ENCODE measurements at places on chromosomes 2 and 18.

GRCh38 chr2:174343623-174344455 is 9.1 kb downstream of the SP9 start:
- no peak for DNase-seq

- DNase-seq: no peak
These were observed 45.5 kb downstream of the GATA6 start for GRCh38 chr18:22214731-22215528.

- DNase-seq: no peak
These were observed 24.1 kb downstream of the RBM43 start for GRCh38 chr2:151237422-151238025.

DNA sequence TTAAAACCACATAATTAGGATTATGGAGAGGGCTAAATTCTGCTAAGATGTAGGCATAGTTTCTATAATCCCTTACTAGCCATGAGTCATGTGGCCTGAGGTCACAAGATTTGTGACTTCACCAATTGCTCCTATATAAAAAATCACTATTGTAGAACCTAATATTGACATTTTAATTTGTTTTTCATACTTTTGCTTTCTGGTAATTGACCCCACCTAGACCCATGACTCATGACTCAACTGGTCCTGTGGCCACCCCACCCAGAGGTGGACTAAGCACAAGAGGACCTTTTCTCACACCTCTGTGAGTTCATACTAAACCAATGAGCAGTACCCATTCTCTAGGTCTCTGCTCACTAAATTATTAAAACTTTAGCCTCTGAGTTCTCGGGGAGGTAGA is 1567.5 kb upstream of the LRRTM1 start:
- no peak for DNase-seq

GRCh38 chr2:207978177-207978948 is 47.0 kb downstream of the PLEKHM3 start:
- no peak for DNase-seq

DNA sequence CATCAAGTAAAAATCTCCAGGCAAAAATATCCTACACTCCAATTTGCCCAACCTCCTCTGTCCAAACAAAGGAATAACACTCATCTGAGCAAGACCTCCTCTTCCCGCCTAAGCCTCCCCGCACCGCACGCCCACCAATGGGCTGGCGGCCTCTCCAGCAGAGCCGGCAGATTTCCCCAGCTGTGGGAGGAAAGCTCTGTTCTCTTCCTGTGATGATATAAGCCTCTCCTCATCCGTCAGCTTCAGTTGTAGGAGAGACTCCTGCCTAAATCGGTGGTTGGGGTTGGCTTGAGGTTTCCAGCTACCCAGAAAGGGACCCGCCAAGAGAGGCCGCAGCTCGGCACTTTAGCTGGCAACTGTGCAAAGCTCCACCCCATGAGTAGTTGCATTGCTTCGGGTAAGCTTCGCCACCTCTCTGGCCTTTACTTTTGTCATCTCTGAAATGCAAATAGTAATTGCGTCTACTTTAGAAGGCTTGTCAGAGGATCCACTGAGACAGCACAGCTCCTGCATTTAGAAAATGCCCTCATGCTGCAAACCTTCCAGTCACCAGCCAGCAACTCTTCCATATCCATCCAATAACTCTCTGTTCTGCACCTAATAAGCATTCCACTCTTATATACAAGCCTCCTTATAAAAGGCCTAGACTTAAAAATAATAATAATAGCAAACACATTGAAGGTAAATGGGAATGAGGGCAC is 146.4 kb downstream of the MYT1L start:
- DNase-seq: no peak

DNA sequence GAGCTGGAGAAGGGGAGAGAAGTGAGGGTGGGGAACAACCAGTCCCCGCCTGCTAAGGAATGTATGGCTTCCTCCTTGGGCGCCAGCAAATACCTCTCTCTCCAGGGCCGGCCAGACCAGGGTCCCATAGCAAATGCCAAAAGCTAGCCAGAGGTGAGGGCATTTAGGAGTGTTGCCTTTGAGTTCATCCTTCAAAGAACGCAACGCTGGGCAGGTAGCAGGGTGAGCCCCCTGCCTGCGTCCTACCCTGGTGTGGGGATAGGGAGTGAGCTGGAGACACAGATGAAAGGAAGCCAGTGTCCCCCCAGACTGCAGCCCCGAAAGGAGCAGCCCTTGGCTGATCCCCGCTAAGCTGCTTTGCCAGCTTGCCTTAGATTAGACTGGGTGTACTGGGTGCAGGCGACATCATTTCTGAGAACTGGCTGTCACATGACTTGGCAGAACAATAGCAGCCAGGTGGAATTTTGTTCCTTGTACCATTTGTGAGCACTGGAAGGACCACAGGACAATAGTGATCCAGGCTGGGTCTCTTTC is 40.4 kb downstream of the KLHL29 start:
- DNase-seq: no peak

GRCh38 chr2:19649142-19649541 is 252.6 kb downstream of the TTC32 start:
- no peak for DNase-seq

DNA sequence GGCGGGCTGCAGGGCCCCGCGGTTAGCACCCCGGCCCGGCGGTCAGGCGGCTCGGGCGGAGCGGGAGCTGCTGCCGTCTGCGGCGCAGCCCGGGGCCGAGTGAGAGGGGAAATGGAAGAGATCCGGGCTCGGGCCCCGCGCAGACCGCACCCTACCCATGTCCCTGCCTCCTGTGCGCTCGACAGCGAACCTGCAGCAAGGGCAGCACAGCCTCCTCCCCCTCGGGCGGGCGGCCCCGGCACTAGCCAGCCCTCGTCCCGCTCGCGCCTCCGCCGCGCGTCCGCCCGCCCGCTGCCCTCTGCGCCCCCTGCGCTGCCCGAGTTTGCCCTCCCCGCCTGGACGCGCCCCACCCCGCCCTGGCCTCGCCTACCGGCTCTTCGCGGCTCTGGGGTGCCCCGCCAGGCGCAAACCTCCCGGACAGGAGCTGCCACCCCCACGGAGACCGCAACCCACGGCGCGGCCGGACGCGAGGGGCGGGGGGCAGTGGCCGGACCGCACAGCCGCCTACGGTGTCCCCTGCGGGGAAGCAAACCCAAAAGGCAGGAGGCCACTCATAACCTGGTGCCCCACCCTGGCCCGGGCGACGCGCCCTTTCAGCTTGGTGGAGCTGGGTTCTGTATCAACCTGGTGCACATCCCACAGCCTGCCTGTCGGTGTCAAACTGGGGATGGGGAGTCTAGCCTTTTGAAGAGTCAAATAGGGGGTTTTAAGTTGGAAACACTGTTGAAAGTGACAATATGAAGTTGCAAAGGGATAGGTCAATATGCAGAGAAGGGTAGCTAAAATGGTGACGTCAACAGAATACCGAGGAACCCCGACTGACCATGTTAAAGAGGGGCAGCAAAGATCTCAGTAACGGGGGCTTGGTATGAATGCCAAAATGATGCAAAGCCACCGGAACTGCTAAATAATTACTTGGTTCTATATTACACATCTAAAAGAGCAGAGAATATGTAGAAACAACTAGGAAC is at the start of gene IHH:
IHH (minus strand) TSS at position 101 of the 971 bp plus-strand sequence. CDS start 454 bp downstream, outside the sequence.
- no peak for DNase-seq

- DNase-seq: no peak
These were observed 3.0 kb downstream of the CLEC4F start for GRCh38 chr2:70817284-70817954.

- DNase-seq: no peak
These were observed 76.4 kb downstream of the KANSL1L start for GRCh38 chr2:210094787-210095186.

GRCh38 chr2:1436369-1436768 is 23.1 kb downstream of the TPO start:
- DNase-seq: no peak

DNA sequence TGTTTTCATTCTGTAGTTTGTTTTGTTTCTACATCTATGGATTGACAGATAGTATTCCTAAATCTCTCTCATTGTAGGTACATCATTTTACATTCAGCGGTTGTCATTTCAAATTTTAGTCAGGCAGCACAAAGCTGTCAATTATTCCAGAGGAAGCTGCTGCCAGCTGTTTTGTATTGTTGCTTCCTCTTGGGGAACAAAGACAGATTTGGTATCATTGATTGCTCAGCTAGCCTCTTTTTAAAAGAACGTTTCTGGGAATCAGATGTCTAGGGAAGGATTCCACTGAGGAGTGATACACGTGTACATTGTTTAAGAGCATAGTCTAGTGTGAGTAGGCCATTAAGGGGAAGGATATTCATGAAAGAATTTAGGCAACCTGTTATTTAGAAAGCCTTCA is 145.8 kb downstream of the AGPS start:
- DNase-seq: no peak

Measured in T-helper 1 cell (primary cell).